ENCODE measurements at places on chromosomes 13 and 19.

DNA sequence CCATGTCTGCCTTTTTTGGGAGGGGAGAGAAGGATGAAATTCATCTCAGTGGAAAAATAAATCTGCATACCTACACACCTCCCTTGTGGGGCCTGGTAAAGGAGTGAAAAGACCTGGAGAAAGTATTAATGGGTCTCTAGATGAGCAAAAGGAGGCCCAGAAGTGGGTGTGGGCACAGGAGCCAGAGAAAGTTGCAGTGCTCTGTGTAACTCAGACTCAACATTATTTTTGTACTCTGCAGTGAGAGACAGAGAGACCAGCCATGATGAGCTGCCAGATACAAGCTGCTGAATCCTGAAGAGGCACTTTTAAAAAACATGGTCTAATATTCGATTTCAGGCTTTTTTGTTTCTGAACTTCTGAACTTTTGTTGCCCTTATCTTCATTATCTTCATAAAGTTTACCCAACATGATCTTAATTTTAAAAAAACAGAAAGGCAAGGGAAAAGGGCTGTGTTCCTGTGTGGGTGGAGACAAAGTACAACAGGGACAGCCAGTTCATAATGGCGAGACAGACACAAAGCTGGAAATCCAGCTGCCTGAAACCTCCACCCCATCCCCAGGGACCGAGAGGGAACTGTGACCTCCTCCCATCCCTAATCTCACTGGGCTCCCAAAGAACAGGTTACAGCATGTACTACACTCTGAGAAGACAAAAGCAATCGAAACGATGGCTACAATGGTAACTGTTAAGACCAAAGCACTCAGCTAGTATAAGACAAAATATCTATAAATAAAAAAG, 77.2 kb downstream of the KLF12 start:
- no peak for DNase-seq

DNA sequence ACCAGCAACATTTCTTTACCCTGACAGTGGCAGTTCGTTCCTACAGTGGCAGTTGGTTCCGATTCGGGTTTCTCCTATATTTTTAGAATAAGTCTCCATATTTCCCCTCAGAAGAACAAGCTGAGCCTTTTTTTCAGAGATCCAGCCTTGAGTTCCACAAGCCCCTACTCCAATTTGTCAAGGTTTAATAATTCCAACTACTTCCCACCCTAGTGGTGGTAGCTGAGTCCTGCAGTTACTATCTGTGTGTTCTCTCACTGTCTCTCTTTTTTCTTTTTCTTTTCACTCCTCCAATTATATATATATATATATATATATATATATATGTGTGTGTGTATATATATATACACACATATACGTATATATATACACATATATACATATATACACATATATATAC, 1347.3 kb downstream of the PCDH9 start:
- DNase-seq, result peak; percentile 43

DNA sequence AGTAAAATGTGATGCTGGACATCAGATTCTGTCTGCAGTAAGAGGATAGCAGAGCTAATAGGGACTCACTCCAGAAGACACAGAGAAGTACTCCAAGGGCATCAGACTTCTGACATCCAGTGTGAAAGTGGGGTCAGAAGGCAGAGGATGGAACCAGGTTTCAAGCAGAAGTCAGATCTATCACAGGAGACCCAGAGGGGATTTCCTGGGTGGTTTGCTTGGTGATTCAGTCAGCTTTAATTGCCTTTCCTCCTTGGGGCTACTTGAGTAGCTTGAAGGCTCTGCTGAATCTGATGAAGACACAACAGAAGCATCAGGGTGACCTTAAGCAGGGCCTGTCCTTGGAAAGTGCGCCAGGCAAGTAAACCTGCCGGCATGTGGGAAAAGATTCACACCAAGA, 300.6 kb downstream of the COG6 start:
- DNase-seq, result no peak

DNA sequence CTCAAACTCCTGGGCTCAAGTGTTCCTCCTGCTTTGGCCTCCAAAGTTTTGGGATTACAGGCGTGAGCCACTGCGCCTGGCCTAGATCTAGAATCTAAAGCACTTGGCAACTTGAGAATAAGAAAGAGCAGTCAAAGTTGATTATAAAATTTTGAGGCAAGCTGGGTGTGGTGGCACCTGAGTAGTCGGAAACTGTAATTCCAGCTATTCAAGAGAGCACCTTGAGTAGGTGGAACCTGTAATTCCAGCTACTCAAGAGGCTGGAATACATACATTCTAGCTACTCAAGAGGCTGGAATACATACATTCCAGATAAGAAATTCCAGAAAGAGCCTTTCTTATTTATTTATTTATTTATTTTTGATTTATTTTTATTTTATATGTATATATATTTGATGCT, 8.3 kb upstream of the NAA16 start:
- no peak for DNase-seq

DNA sequence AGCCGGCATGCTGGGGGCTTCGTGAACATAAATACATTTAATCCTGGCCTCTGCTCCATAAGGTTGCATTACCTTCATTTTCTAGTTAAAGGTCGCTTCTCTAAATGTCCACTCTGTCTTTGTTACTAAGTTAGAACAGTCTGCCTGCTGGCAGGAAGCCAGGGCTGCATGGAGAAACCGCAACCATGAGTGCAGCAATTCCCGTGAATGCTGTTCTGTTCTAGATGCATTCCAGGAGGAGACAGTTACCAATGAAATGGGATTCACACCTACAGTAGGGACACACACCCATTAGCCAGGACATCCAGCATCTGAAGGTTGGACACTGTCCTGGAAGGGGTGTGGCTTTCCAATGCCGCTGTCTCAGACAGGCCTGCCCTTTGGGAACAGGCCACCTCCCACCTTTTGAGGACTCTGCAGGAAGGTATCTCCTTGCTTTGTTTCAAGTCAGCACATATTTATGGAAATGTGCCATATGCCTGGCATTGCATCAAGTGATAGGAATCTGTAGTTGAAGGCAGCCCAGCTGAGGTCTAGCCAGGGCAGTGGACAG, 129.7 kb downstream of the SLC7A1 start:
- DNase-seq, result no peak

DNA sequence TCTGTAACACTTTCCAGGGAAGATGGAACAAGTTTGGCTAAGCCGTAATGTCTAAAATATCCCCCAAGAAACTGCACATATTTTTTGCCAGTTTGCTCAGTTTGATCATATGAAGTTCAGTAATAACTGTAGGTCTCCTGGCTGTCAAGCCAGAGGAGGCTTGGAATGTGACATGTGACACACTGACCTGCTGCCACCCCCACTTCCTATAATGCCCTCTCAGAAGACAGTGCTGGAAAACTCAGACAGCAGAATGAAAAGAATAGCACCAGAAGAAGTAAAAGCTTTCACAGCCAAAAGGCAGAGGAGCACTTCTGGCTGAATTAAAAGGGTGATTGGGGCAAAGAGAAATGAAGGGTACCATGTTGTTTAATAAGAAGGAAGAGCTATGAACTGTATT, 67.4 kb upstream of the UBAC2 start:
- no peak for DNase-seq

DNA sequence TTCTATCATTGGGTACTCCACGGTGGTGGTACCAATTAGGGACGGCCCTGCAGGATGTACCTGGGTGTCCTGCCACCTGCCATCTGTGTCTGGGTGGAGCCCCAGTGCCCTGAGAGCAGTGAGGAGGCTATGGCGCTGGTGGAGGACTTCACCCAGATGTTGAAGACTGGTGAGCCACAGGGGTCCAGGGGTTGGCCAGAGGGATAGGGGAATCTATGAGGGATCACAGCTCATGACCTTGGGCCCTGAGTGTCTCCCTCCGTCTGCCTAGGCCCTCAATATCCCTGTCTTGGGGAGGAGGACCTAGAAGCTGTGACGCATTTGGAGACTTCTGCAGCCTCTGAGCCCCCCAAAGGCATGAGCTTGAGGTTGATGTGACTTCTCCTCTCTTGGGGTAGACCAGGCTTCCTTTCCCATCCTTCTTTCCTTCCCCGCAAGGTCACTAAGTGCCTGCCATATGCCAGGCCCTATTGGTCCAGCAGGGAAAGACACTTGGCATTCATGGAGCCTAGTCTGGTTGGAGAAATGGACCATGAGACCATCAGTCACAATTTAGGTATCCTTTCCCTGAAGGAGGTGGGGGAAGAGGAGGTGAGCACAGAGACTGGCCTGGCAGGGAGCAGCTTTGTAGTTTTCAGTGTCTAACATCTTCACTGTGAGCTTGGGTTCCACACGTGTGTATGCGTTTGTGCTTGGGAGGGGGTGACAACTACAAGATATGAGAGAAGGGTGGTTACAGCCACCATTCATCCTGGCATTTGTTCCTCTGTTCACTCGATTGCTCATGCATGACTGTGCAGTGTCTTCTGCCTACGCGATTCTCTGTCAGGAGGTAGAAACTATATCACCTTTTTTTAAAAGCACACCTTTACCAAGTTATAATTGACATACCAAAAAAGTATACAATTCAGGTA, 5.1 kb upstream of the MZF1 start:
- peak; percentile 40 for DNase-seq

- DNase-seq, result no peak
These were observed 326.0 kb upstream of the SPRY2 start for GRCh38 chr13:80666782-80667552.

GRCh38 chr13:100124265-100124664, 35.4 kb downstream of the PCCA start:
- no peak for DNase-seq

GRCh38 chr19:14772467-14772866, 5.9 kb downstream of the ADGRE2 start:
- no peak for DNase-seq

DNA sequence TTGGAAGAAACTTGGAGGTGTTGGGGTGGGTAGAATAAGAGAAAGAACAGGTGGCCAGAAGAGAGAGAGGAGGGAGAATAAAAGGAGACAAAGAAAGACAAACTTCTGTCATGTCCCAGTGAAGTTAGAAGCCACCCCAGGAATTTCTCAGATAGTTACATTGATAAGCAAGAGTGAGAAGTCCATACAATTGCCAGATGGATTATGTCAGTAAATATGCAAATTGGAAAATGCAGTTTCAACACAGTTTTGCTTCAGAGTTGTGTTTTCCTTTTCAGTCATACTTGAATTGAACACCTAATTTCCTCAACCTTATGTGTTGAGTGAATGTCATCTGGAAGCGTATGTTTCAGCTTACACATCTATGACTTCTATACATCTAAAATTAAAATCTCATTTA, 139.2 kb downstream of the RXFP2 start:
- DNase-seq, result no peak

GRCh38 chr13:46104868-46105267, at the start of gene CPB2:
Gene CPB2, minus strand, starts transcription at chr13:46105033. Its CDS starts 24 bp downstream, at chr13:46105009.
- no peak for DNase-seq

DNA sequence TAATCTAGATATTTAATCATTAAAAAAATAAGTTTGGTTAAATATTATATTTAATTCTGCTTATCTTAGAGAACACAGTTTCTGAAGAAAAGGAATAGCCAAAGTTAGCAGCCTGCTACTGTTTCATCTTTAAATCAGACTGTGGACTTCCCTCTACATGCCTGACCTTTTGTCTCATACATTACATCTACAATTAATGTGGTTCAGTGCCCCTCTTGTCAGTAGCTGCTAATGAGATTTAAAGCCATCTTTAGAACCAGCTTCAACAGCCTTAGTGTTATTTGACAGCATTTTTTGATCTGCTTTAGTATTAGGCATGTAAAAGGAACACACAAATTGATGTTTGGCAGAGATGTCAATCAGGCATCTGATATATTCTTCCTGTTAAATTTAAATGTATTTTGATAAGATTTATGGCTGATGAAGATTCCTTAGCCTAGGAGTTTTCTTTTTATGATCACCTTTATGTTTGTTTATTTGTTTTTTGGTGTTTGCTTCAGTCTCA, 1925.8 kb upstream of the PRR20A start:
- DNase-seq, result no peak

DNA sequence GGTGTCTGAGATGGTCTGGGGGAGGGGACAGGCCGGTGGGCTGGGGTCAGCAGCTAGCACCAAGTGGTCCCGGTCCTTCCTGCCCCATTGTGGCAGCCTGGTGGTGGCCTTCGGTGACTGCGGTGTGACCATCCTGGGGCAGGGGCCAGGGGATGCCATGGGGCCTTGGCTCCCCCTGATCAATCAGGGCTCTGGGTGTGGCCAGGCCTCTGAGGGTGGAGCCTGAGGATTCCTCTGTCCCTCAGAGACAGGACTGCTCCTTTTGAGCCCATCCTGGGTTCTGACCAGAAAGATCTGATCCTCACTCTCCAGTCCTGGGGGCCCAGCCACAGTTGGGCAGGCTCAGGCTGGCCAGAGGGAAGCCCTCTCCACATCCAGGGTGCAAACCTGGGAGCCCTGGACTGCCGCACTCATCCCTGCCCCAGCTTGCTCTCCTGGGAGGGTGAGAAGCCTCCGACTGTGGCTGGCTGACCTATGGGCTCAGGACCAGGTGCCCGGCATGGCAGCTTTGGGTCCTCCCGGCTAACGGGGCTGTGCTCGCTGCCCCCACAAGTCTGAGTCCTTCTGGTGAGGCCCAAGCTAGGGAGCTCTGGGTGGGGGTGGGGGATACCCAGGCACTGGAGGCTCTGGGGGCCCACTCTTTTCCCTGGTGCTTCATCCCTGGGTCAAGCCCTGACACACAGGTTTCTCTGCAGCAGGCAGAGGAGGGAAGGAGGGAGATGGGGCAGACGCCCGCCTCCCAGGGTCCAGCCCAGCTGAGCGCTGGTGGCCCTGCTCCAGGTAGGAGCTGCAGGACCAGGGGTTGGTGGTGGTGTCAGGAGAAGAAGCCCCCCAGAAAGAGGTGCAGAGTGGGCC, 59.5 kb downstream of the IER2 start:
- peak; percentile 80 for DNase-seq

DNA sequence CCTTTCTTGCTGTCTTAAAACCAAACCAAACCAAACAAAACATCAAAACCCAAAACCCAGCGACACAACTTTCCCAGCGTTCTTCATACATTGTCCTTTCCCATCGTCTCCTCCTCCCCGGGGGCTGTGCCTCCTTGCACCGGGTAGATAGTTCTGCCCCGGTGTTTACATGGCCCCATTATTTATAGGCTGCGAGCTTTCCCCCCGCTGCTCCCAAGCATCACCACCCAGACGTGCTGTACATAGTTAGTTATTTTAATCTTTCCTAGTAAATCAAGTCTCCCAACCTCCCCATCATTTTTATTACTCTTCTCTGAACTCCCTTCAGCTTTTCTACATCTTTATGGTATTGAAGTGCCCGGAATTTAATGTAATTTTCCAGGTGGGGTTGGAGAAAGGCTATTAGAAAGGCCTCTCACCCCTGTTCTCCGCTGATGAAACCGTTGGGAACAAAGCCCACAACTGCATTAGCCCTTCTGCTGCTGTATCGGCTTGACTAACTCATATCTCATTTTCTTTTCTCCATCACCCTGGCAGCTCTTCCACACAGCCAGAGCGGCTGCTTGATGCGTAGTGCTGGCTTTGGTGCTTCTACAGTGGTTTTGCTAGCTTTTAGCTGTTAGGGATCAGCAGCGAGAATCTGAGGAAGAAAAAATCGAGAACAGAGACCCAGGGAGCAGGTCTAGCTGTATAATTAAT, 53.1 kb downstream of the FGF9 start:
- no peak for DNase-seq

DNA sequence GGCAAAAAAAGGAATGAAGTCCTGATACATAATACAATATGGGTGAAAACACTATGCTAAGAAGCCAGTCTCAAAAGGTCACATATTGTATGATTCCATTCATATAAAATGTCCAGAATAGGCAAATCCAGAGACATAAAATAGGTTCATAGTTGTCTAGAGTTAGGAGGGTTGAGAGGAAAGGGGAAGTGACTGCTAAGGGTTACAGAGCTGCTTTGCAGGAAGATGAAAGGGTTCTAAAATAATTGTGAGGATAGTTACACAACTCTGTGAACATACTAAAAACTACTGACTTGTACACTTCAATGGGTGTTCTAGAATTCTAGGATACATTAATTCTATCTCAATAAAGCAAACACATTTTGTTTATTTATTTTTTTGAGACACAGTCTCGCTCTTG, 25.7 kb downstream of the CAB39L start:
- no peak for DNase-seq

GRCh38 chr19:36527873-36528193, 238 bp downstream of the ZNF260 start:
- no peak for DNase-seq

All from endodermal cell (in vitro differentiated cells).